ENCODE measurements at places on chromosomes 4 and X. TPM values are rescaled to one million over a fixed set of nuclear protein-coding genes. Genes with fewer than 3 reads are reported as not detected.

GRCh38 chr4:55330241-55330640 is 15.8 kb upstream of the SRD5A3 start:
- no peak for DNase-seq

The FRMPD4 gene
- 0.92 TPM for polyA plus RNA-seq

DNA sequence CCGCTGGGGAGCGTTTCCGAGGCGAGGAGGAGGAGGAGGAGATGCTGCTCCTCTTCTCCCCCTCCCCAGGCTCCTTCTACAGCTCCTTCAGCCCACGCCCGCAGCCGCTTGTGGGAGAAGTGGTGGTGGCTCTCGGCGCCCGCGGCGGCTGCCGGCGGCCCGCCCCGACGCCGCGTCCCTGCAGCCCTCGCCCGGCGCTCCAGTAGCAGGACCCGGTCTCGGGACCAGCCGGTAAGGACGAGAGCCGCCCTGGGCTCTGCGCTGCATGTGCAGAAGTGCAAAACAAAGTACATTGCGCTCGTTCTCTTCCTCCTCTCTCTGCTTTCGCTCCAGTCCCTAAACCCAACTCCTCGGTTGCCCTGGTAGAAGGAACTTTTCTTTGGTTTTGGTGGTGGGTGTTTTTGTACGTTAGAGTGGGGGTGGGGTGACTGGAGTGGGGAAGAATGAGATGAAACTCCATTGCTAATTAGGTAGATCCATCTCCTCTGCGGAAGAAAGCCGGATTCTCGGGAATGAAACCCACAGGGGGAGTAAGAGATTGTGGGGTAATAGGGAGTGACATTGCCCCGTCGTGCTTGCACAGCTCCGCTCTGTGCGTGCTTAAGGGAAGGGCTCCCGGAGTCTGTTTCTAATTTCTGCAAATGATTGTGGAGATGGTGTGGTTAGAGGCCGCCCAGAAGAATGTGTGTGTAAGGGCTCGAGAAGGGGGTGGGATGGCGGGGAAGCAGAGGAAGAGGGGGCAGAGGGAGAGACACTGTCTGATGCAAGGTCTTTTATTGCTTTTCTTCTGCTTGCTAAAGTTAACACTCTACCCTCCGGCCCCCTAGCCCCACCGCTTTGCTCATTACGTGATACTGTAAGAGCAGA is 677 bp downstream of the PTPN13 start:
- no peak for DNase-seq

- DNase-seq, result no peak
Measured at GRCh38 chrX:11932423-11932822, 174.4 kb downstream of the MSL3 start.

DNA sequence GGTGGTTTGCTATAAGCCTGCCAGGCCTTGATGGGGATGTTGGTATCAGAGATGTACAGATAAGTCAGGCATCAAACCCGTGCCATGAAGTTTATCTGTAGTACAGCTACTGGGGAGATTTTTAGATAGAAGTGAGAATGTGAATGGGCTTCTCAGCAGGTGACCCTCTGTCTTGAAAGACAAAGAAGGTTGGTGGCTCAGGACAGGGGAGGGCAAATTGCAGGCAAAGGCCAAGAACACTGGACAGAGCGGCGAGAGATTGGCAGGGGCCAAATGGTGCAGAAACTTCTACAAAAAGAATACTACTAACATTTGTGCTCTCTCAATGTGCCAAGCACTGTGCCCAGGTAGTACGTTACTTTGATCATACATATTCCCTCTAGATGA is 1.9 kb upstream of the PIM2 start:
- DNase-seq, result no peak

GRCh38 chr4:137363496-137363895 is 168.8 kb downstream of the PCDH18 start:
- DNase-seq, result no peak

- DNase-seq, result no peak
Measured at GRCh38 chr4:27011401-27011800, 150.8 kb downstream of the STIM2 start.

- DNase-seq, result no peak
Measured at GRCh38 chr4:151430740-151431457, 21.9 kb downstream of the FHIP1A start.

The HTRA3 gene
- 47.5 TPM for polyA plus RNA-seq

DNA sequence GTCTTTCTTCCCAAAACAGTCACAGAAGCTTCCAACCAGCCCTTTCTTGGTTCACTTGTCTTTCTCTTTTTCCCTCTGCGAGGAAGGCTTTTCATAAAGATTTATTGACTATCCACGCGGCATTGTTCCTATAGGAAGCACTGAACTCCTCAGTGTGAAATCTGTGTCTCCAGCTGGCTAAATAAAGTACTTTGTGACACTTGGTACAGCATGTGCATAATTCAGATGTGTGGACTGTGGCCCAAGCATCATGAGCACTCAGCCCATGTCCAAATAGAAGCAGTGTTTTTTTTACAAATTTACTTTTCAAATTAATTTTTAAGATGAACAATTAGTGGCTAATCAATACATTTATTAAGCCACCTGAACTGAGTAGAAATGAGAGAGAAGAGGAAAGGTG is 146.4 kb downstream of the EDA start:
- DNase-seq, result no peak

DNA sequence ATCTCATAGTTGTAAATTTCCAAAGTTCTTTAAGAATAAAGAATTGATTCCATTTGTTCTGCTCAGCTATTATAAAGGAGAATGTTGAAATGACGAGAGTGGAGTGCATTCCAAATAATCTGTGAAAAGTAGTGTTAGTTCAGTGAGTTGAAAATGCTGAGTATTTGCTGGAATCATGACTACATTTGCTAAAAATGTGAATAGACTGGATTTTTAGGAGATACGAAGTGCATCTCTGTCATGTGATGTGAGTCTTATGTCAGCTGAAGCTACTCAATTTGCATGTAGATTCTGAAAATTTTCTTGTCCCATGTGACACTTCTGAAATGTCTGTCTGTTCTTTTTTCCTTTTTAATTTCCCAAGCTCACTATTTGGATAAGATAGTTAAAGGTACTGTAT is 206.0 kb downstream of the DCTD start:
- no peak for DNase-seq
